ENCODE measurements at places on chromosomes 6 and 20.

DNA sequence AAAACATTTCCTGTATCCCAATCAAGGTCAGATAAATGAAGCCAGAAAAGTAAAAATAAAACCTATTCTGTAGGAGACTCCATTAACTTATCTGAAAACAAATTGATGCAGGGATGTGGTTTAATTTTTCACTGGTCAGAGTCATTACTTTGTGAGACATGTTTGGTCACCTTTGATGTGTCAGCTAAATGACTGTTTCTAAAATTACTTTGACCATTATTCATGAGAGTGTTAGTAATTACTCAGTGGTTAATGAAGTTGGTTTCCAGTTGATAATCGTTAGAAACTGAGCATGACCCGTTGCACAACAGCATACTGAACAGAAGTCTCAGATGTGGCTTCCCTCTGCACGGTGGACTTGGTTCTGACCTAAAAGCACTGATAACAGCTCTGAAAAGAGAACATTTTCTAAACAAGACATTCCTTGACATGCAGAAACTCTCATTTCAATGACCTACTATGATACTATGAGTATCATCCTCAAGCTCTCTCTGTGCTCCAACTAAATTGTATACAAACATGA lies 410.5 kb upstream of the RNF217 start:
- no peak for DNase-seq

DNA sequence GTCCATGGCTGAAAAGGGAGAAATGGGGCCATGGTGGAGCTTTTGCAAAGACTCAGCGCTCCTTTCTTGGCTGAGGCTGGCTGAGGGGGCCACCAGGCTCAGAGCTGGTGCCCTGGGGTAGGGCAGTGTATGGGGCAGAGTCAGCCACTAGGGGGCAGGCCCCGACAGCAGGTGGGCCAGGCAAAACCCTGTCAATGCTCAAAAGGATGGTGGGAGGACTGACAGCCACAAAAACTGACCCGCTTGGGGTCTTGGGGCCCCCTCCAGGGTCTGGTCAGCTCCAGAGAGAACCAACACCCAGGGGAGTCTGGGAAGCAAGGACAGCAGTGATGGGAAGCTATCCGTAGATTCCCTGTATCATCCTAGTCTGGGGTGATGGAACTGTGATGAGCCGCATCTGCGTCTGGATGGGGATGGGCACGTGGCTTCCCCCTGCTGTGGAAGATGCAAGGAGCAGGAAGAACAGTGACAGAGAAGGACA lies 306.9 kb downstream of the DHX35 start:
- peak; percentile 63 for DNase-seq

DNA sequence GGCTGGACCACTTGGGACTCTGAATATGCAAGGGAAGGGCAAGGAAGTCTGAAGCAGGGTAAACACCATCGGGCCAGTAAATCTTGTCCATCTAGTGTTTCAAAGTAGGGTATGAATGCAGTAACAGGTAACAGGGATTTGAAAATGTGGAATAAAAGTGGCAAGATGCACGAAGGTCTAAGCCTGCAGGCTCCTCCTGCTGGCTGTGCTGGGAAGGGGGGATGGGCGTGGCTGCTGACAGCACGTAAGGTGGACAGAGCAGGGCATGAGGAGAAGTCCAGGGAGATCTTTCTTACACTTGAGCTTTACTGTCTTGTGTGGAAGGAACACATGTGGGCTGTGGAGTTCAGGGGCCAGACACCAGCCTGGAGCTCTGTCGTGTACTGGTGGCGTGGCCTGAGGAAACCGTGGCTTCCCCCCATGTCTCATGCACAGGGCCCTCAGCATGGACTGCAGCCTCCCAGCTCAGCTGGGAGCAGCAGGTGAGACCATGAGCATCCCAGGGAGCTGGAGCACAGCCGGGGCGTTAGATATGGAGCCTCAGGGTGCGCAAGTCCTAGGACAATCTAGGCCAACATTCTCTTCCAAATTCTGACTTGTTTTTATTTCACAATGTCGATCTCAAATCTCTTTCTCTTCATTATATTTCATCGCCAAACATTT lies 84.5 kb downstream of the SLC22A23 start:
- DNase-seq: no peak

DNA sequence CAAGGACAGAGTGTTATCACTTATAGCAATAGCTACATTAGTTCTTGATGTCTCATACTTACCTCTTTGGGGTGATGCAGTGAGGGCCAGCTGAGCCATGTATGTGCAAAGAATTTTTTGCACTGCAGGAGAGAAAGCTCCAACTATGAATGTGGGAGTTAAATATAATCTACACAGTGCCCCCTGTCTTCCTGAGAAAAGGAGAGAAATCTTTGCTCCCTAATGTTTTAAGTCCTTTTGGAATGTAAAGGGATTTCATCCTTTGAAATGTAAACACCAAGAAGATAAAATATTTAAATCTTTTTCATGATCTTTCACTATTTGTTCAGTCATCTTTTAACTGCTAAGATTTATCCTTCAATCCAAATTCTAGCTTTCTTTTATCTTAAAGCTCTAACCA lies 822.1 kb downstream of the TENT5A start:
- DNase-seq: no peak

- no peak for DNase-seq
These were observed 240.3 kb downstream of the DLL1 start for GRCh38 chr6:170050591-170051041.

DNA sequence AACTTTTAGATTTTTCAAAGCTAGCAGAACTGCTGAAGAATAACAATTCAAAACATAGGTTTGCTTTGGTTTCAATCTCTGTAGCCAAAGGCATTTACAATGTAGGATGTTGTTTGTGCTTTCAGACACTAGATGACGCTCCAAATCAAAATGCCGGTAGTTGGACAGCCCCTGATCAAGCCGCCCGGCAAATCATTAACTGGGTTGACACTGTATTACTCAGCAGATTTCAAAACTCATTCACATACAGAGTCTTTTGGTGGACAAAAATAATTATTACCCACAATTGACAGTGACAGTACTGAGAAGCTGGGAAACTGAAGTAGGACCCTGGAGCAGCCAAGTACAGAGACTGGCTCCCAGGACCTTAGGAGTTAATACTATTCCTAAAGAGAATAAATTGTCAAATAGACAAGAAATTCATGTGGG lies 21.3 kb upstream of the HFE start:
- DNase-seq: peak; percentile 52

DNA sequence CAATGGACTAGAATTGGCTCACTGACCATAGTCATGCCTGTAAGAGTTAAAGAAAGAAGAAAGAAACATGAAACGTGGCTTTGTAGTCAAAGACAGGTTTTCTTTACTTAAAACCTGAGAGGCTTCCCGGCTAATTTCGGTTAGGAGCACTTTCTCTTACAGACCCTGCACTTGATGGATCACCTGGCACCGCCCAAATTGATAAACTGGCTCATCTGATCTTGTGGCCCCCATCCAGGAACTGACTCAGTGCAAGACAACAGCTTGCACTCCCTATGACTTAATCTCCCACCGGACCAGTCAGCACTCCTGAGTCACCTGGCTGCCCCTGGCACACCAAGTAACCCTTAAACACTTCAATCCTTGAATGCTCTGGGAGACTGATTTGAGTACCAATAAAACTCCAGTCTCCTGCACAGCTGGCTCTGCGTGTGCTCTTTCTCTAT lies 12.3 kb downstream of the TMEM14B start:
- no peak for DNase-seq

DNA sequence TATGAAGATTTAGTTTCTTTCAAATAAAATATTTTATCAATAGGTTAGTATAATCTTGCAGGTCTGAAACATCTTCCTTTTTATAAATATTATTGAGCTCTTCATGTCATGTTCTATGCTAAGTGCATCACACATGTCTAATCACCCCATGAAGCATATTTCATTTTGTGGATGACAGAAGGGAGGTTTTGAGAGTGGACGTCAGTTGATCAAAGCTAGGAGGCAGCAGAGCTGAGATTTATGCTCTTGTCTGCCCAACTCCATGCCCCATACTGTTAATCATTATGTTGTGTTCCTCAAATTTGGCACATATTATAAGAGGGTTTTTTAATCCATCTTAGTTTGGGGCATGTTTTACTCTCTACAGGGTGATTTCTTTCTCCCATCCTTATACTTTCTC lies 22.7 kb downstream of the DSE start:
- no peak for DNase-seq

DNA sequence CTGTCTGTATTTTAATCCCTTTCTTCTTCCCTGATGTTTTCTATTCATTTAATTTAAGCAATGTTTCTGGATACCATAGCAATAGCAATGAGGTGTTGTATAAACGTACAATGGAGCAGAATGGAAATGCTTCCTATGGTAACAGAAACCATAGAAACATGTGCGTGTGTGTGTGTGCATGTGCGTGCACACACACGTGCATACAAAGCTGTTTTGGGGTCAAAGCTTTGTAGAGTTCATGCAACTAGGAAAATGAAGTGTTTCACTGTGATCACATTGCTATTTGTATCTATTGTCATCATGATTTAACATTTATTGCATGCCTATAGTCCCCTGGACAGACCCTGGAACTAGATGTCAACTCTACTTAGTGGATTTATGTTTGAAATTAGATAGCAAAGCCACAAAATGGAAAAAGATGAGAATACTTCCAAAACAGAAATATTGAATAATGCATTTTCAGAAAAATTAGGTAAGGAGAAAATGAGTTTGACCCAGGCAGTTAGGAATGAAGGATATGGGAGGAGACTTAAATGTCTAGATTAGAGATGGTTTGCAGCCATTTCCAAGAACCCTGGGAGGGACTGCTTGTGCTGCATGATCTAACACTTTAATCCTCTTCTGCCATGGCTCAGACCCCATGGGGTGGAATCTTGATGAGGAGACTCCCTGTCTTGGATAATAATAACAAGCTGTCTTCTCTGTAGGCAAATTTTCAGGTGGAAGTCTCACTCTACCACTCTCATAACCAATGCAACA lies 124.4 kb downstream of the TRMT11 start:
- DNase-seq: no peak

DNA sequence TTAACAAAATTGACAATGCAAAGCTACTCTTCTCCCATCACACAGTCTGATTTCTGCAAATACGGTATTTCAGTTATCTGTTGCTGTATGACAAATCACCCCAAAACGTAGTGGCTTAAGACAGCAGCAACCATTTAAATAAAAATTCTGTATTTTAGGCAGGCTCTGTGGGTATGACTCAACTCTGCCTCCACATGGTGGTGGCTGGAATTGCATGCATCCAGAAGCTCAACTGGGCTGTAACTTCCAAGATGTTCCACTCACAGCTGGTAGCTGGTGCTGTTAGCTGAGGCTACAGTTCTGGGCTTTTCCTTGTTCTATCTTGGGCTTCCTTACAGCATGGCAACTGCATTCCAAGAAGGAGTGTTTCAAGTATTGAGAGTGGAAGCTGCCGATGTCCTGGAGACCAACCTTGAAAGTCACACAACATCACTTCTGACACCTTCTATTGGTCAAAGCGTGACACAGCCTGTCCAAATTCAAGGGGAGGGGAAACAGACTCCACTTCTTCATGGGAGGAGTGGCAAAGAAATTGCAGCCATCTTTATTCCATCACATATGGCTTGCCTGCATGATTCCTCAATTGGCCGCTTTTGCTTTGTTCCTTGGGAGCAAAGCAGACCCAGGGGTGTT lies 39.7 kb upstream of the TULP1 start:
- DNase-seq: peak; percentile 77

All from stimulated activated CD4-positive, alpha-beta T cell treated with anti-CD3 and anti-CD28 coated beads, Interleukin-2, amount 100 ng/mL, for 24 hours (primary cell).